CD4-positive, CD25-positive, alpha-beta regulatory T cell (primary cell): ENCODE measurements at places on chromosomes 16 and 17.

- no peak for DNase-seq
These were observed 25.4 kb downstream of the CRHR1 start for GRCh38 chr17:45809499-45809898.

- peak; percentile 78 for DNase-seq
These were observed at the start of gene UBALD1 for GRCh38 chr16:4614571-4615383. Gene UBALD1, minus strand, starts transcription at chr16:4614888. Its CDS starts 91 bp downstream, at chr16:4614797.

DNA sequence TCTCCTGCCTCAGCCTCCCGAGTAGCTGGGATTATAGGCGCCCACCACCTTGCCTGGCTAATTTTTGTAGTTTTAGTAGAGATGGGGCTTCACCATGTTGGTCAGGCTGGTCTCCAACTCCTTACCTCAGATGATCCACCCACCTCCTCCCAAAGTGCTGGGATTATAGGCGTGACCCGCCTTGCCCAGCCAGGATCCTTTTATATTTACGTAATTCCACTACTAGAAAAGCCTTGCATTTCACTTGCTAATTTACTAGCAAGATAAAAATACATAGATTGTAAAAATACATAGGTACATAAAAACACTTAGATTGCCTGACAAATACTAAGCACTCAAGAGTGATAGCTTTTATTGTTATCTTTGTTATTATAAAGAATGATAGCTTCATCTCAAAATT is 47.5 kb downstream of the GDPD1 start:
- no peak for DNase-seq

GRCh38 chr16:22225060-22225459 is 19.0 kb downstream of the EEF2K start:
- no peak for DNase-seq
